Mesothelial cell of epicardium (in vitro differentiated cells): ENCODE measurements at places on chromosomes 13 and 19. TPM values are rescaled to one million over a fixed set of nuclear protein-coding genes. Genes with fewer than 3 reads are reported as not detected.

- no peak for DNase-seq
These were observed 48.8 kb downstream of the MLLT1 start for GRCh38 chr19:6230991-6231448.

- no peak for DNase-seq
These were observed 169.9 kb downstream of the DCT start for GRCh38 chr13:94309576-94309975.

DNA sequence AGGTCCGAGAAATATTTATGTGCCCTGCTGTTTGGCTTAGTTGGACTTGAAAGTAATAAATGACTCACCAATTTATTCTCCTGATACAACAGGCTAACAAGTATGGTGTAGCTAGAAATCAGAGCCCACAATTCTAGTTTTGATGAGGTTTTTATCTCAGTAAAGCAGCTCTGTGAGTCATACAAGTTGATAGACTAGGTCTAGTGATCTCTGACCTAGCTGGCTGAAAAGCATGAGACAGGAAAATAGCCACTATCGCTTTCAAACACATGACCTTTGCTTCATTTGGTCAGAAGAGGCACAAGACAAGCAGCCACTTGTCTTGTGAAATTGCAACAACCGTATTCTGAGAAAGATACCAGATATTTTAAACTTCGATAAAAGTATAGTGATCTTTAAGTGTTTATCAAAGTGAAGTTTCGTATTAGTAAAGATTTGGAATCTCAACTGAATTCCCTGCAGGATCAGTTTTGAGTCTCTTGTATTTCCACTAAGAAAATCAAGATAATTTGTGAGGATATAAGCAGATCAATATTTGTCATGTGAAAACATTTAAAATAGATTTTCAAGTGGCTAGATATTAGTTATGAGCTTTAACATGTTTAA is 126.7 kb downstream of the MAB21L1 start:
- DNase-seq = no peak

DNA sequence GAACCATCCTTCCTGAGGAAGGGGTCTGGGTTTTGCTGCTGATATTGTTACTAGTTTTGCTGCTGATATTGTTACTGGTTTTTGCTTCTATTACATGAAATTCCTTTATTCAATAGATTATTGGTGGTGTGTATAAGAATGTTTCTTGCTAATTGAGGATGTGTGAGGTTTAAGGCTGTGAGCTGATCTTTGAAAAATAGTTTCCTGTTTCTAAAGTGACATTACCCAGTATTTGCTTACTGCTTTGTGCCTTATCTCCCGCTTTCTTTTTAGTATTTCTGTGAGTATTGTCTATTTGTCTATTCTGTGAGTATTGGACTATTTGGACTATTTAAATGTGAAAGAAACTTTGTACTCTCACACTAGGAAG is 38.2 kb upstream of the C1QTNF9 start:
- no peak for DNase-seq

DNA sequence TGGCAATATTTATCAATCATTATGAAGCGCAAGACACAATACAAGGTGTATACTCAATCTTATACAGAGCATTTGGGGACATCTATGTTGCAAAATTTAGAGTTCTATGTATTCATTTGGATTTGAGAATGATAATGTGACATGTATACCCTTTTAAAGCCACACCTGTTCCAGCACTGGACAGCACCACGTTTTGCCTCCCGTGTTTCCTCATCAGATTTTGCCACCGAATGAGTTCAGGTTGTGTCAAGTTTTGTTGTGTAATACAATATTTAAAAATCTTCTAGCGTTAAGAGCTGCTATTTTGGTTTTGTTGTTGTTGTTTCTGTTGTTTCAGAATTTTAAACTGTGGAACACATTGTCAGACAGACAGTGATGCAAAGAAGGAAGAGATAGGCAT is 568.3 kb upstream of the GPC6 start:
- no peak for DNase-seq

- no peak for DNase-seq
These were observed 7.0 kb downstream of the CAB39L start for GRCh38 chr13:49436890-49437289.

- no peak for DNase-seq
These were observed 132.7 kb downstream of the ZDHHC20 start for GRCh38 chr13:21326155-21327031.

DNA sequence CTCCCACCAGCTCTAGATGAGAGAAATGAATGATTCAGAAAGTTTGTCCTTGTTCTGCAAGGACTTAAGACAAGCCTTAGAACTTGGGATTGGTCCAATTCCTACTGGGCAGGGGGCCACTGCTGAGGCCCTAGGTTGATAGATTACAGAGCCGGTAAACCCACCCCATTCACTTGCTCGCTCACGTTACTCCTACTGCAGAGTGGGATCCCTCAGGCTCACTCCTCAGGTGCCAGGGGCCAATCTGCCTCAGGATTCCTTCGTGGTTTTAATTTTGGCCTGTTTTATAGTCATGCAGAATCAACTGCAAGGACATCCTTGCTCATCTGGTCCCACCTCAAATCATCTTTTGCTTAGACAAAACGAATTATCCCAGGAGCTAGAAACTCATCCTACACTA is 59.0 kb downstream of the SERP2 start:
- DNase-seq = no peak

GRCh38 chr13:69496981-69497380 is 610.6 kb upstream of the ATXN8OS start:
- no peak for DNase-seq

DNA sequence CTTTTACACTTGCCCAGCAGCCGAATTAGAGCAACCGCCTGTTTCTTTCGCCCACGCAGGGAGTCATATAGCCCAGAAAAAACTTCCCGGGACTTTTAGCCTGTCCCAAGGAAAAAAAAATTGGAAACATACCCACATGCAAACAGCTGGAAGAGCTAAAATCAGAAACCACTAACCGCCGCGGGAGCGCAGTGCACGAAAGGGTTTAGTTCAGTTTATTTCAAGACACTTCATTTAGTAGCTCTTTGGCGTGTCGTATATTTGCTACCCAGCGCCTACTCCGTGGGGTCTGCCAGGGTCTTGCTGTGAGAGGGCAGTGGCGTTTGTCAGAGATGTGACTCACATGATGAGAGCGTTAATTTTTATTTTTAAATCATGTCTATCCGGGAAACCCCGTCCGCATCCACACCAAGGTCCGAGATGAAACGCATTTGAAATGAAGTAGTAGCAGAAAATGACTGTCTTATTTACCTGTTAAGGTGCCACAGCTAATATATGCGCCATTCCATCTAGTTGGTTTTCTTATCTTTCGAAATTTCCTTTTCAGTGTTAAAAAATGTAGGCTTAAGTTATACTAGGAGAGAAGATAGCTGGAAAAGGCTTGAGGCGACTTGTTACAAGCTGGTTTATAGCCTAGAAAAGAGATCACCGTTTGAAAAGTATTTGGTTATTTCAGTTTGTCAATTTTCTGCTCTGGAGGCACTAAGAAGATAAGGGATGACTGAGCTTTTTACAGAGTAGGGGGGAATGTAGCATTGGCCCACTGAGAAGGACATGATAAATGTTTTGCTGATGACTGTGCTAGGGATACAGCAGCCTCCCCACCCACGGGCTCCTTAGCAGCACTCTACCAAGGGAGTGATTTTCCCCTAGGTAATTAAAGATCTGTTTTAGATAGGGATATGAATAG is 1.7 kb downstream of the KLF5 start:
- DNase-seq = no peak

DNA sequence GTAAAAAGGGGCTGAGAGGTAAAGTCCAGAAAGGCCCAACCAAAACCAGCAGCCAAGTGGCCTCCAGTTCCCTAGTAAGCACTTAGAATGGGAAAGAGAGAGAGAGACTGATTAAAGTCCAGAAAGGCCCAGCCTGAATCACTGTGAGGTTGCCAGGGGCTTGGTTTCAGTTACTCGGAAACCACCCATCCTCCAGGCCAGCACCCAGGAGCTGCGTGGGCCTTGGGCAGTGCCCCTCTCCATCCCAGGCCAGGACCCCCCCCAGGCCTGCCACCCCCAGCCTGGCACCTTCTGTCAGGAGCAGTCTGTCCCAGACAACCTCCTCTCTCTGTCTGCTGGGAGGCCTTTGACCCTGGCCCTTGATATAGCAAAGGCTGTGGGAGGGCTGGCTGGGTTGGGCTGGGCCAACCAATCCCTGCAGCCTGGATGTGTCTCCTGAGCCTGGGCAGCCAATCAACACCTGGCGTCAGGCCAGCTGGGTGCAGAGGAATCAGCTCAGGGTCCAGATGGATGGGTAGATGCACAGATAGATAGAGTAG is at the start of gene CYP4F2:
TSS of gene CYP4F2 (minus strand) at position 337 of the 539 bp plus-strand sequence. CDS start 463 bp downstream, outside the sequence.
- DNase-seq = no peak

- no peak for DNase-seq
These were observed 26.3 kb upstream of the GJB6 start for GRCh38 chr13:20258208-20258962.

DNA sequence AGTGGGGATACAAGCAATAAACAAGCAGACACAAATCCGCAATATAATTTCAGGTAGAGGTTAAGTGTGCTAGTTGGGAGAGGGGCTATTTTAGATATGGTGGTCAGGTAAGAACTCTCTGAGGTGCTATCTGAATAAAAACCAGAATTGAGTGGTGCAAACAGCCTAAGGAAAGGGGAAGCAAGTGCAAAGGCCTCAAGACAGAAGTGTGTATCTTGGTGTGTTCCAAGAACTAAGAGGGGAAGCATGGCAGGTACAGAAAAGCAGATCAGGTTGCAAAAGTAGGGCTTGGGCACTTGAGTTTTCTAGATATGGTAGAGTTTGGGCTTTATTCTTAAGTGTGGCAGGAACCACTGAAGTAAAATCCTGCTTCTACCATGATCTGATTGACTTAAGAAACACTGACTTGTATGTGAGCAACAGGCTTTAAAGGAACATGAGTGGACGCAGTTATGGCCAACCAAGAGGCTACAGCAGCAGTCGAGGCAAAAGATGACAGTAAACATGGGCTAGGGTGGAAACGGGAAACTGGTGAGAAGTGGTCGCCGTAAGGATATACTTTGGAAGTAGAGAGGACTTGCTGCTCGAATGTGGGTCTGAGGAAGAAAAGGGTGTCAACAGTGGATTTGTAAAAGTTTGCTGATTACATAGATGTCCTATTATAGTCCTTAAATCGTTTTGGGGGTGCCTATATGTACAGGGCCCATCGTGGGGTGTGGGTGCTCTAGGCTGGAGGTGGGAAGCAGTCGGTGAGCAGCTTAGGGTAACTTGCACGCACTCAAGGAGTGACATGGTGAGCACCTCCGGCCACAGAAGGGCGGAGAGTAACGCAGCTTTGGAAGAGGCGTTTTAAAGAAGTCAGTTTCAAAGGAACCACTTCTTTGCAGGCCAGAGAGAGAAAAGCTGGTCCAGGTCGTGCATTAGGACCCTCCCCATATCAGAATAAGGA is 677 bp downstream of the TGDS start:
- DNase-seq = peak; percentile 41

DNA sequence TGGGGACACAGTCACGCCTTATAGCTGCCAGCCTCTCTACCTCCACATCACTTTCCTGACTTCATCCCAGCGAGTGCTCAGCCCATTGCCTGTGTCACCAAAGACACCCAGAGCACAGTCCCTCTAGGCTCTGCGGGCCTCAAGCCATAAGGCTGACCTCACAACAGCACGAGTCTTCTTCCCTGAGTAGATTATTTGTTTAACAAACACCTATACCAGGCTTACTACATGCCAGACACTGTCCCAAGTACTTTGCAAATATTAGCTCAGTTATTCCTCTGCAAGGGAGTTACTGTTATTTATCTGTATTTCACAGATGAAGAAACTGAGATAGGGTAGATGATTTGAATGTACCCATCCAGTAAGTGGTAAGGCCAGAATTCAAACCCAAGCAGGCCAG is 504.3 kb downstream of the COG6 start:
- DNase-seq = no peak

The ATP5F1D gene
- 105 to 115 TPM (median 108 TPM) in 3 replicates for total RNA-seq

The IGFLR1 gene
- total RNA-seq = 2.7 to 3.2 TPM (median 2.8 TPM) in 3 replicates

The ZSWIM4 gene
- 21.5 to 23.6 TPM (median 22.7 TPM) in 3 replicates for total RNA-seq

The RXFP2 gene
- total RNA-seq = 0.35 to 0.59 TPM (median 0.45 TPM) in 3 replicates
